ENCODE measurements at places on chromosomes 6 and 20.
A peak's percentile ranks its signal among the peaks of the same experiment; 100 is the strongest.

- no peak for DNase-seq
These were observed 324.4 kb downstream of the CENPW start for GRCh38 chr6:126664271-126664670.

- DNase-seq: no peak
These were observed 11.9 kb downstream of the PRR18 start for GRCh38 chr6:166296035-166296883.

GRCh38 chr6:106858653-106859092 lies 115.9 kb downstream of the CD24 start:
- peak; percentile 94 for DNase-seq

DNA sequence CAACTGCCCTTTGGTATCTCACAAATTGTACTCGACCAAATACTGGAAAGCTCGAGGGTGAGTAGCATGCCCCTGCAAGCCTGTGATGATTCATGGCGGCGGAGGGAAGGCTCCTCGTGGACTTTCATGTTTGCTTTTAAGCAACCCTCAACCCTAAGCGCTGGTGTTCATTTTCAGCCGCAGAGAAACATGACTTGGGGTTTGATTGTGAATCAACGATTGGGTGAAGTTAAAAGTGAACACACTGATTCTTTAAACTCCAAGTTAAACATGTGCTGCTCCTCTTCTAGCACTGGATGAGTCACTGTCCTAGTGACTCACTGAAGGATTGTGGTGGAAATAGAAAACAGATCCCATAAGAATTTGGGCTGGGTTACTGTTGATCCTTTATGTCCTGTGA lies 8.3 kb downstream of the CD109 start:
- DNase-seq: peak; percentile 100

DNA sequence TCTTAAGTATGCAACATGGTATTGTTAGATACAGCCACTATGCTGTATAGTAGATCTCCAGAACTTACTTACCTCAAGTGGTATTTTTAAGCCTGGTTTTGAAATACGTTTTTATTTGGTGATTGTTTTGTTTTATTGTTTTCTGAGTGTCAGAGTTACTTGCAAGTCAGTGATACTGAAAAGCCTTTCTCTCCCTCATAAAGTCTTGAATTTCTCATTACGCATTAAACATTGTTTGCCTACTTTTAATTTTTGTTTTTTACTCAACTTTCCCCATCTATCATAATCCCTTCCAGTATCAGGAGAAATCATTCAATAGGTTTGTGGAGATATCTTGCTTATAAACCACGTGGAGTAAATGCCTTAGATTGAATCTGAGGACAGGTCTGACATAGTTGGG lies 214.9 kb downstream of the DOK5 start:
- no peak for DNase-seq

GRCh38 chr20:24181151-24181550 lies 192.6 kb upstream of the GGTLC1 start:
- DNase-seq: no peak

DNA sequence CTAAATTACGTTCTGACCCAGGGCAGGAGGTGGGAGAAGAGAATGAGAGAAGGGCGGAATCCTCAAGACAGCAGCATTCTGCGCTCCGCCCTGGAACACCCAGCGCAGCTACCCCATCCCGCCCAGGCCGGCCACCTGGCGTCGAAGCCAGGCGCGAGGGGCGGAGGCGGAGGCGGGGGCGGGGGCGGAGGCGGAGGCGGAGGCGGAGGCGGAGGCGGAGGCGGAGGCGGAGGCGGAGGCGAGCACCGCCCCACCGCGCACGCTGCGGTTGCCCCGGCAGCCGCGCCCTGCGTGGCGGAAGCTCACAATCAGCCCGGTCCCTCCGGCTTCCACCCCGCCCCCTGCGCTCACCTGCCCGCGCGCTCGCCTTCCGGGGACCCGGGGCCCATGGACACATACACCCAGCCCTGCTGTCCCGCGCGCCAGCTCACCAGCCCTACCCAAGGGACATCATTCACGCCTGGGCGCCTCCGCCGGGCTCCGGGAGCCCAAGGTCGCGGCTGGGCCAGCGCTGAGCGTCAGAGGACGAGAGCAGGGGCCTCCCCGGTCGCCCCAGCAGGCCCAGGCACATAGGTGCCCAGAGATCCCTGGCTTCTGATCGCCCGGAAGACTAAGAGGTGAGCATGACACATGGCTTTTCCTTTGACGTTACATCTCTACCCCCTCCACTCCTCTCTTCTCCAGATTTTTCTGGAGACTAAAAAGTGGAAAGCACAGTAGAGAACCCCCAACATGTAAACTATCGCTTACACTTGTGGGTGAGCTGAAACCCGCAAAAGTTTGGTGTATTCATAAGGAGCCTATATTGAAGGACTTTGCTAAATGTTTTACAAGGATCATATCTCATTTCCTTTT lies at the start of gene ANKEF1:
Gene ANKEF1, plus strand, starts transcription at position 271 of the 855 bp plus-strand sequence. CDS start 3,315 bp downstream, outside the sequence.
- DNase-seq: peak; percentile 71

DNA sequence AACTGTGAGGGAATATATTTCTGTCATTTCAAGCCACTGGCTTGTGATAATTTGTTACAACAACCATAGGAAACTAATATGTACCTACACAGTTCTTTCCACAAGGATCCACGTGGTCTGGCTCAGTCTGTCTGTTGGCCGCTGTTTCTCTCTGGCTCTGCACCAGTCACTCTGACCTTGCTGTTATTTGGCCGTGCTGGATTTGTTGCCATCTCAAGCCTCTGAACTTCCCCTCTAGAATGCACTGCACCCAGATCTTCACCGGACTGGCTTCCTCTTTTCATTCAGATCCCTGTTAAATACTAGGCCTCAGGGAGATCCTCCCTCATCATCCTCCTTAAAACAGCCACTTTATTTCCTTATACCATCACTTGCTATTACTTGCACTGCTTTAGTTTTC lies 446.8 kb downstream of the TFAP2B start:
- no peak for DNase-seq

DNA sequence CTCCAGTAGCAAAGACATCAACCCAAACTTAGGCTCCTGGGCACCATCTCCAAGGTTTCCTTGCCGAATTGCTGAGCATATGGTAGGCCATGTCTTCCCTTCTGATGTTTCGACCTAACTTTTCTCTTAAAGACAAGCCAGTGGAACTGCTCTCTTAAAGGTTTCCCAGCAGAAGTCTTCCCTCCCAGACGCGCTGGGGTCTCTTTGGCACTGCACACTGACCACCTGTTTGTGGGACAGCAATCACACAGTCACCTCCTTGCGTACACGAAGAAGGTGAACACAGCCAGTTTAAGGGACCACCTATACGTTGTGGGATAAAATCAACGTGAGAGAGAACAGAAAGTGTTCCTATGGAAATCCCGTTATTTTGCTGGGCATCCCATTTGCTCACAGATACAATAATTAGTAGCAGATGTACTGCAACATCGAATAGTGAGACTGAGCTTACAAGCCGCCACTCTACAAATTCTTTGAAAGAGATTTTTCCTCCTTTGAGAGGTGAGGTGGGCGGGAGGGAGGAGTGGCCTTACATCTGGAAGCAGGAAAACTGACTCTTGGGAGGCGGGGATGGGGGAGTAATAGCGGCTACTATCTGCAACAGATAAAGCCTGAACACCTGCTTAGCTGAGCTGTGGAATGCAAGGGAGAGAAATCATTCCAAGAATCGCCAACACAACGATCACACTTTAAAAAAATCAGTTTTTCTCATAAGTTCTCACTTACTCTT lies 9.9 kb downstream of the GRIK2 start:
- DNase-seq: no peak

DNA sequence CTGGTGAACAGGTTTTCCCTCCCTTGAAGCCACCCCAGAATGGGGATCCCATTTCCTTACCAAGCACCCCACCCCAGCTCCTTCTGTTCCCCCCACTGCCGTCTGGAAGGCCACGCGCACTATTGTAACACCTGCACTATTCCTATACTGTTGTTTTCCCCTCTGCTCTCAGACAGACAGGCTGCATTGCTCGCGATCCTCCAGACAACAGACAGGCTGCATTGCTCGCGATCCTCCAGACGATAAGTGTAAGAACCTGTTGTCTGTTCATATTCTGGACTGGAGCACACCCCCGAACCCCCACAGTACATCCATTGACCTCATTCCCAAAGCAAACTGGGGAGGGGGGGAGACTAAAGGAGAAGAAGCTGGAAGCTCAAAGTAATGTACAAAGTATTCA lies 72.7 kb downstream of the LY86 start:
- no peak for DNase-seq

DNA sequence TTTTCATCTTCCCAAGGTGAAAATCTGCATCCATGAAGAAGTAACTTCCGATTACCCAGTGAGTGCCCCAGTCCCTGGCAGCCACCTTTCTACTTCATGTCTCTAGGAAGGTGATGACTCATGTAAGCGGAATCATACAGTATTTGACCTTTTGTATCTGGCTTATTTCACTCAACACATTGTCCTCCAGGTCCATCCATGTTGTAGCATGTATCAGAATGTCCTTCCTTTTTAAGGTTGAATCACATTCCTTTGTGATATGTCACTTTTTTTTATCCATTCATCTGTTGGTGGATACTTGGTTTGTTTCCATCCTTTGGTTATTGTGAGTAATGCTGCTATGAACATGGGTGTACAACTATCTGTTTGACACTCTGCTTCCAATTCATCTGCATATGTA lies 176.3 kb upstream of the CDYL start:
- DNase-seq: peak; percentile 97

DNA sequence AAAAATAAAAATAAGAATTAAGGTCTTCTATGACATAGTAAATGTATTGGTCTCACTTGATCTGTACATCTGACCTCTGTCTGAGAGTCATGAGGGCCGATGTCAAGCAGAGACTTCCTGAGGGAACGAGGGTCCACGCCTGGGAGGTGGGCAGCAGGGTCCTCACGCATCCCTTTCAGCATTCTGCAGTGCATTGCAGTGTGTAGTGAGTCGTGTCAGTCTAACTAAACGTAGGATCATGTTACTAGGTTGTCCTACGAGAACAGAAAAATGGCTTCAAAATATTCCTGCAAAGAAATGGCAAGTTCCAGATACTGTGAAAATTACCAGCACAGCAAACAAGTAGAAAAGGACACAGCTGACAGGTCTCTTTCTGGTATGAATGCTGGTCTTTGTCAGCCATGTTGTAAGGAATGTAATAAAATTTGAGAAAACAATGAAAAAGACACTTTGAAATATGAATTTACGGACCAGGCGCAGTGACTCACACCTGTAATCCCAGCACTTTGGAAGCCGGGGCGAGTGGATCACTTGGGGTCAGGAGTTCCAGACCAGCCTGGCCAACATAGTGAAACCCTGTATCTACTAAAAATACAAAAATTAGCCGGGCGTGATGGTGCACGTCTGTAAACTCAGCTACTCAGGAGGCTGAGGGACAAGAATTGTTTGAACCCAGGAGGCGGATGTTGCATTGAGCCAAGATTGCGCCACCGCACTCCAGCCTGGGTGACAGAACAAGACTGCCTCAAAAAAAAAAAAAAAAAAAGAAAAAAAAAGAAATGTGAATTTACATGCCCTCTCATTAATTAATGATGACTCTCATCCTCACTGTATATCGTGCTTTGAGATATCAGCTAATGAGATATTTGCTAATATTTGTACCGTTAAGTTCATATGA lies 2.4 kb upstream of the AHCY start:
- peak; percentile 68 for DNase-seq

GRCh38 chr6:15441215-15441868 lies 195.5 kb downstream of the JARID2 start:
- DNase-seq: peak; percentile 81

- peak; percentile 12 for DNase-seq
These were observed 145.1 kb downstream of the PREX1 start for GRCh38 chr20:48682529-48683363.

DNA sequence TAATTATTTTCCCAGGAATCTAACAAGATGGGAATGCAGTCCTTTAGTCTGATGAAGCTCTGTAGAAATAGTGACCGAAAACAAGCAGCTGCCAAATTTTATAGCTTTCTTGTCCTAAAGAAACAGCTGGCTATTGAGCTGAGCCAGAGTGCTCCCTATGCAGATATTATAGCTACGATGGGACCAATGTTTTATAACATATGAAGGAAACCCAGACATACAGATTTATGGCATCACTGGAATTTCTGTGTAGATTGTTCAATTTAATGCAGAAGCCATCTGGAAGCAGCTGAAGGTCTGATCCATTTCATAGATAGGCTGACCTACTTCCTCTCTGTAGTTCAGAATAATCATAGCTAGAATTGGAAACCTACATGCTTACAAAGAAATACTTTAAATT lies 11.8 kb upstream of the SNPH start:
- DNase-seq: no peak

- DNase-seq: no peak
These were observed 6.0 kb downstream of the CPNE5 start for GRCh38 chr6:36833182-36833789.

- peak; percentile 8 for DNase-seq
These were observed 291.2 kb upstream of the HS3ST5 start for GRCh38 chr6:114634016-114634415.

- DNase-seq: no peak
These were observed 3.6 kb upstream of the PGBD1 start for GRCh38 chr6:28277746-28278145.

- no peak for DNase-seq
These were observed 565.0 kb upstream of the ADGRB3 start for GRCh38 chr6:68069921-68070710.

GRCh38 chr6:165841153-165841558 lies 178.1 kb upstream of the PDE10A start:
- no peak for DNase-seq

DNA sequence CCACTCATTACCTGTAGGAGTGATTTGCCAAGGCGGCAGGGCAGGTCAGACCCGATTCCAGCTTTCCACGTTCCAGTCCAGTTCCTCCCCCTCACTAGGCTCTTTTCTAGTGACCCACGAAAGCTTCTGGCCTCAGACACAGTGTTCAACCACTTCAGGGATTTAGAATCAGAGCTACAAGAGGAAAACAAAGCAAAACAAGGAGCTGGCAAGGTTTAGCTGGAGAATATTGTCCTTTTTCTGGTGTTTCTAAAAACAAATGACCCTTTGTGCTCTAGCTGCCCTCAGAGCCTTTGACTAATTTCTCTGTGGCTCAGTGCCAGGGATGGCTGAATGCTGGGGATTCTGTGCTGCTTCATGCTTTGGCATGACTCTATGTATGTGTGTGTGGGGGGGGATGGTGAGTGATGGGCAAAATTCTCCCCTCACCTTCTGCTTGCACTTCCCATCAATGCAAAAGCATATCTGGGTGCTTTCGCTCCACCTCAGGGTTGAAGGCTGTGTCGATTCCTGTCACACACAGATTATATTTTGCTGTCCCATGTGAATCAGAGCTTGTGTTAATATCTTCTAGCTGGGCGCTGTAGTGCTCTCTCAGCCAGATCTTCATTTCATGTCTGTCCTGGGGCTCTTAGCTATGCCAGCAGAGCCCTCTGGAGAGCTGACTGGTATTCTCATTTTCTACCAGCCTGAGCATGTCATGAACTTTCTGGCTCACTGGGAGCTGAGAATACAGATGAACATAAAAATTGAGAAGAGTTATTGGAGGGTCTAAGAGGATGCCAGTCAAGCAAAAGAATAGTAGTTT lies 19.3 kb upstream of the NEDD9 start:
- peak; percentile 72 for DNase-seq

All from epithelial cell of esophagus (primary cell).